ENCODE measurements at places on chromosomes 1 and 21.
A peak's percentile ranks its signal among the peaks of the same experiment; 100 is the strongest.

DNA sequence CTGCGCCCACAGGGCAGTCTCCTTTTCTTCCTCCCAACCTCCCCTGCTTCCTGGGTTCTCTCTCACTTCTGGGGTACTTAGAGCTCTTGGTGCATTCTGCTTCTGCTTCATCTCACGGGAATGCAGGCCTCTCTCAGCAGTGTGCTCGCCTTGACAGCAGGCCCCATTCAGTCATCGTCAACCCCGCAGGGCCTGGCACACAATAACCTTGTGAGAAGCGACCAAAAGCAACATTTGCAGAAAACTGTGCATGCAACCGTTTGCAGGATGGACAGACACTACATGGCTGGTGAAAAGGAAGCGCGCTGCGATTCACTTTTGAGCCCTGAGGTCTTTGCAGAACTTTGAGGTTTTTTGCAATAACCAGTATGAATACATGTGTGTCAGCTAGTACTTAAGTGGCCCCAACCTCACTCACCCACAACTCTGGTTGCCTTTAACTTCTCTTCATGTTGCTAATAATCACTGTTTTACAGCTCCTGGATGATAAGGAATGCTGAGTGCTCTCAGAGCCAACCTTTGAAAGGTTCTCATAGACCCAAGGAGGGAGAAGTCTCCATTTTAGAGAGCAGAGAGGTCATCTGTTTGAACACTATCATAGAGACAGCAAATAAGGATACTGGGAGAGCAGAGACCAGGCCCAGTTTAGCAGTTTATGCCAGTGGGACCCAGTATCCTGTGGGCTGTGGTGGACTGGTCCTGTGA, 2.5 kb upstream of the CD160 start:
- no peak for DNase-seq

DNA sequence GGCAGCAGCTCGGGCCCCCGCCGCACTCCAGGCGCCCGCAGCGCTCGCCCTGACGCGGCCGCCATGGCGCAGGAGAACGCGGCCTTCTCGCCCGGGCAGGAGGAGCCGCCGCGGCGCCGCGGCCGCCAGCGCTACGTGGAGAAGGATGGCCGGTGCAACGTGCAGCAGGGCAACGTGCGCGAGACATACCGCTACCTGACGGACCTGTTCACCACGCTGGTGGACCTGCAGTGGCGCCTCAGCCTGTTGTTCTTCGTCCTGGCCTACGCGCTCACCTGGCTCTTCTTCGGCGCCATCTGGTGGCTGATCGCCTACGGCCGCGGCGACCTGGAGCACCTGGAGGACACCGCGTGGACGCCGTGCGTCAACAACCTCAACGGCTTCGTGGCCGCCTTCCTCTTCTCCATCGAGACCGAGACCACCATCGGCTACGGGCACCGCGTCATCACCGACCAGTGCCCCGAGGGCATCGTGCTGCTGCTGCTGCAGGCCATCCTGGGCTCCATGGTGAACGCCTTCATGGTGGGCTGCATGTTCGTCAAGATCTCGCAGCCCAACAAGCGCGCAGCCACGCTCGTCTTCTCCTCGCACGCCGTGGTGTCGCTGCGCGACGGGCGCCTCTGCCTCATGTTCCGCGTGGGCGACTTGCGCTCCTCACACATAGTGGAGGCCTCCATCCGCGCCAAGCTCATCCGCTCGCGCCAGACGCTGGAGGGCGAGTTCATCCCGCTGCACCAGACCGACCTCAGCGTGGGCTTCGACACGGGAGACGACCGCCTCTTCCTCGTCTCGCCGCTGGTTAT, 2.8 kb downstream of the KCNJ9 start:
- peak; percentile 56 for DNase-seq

DNA sequence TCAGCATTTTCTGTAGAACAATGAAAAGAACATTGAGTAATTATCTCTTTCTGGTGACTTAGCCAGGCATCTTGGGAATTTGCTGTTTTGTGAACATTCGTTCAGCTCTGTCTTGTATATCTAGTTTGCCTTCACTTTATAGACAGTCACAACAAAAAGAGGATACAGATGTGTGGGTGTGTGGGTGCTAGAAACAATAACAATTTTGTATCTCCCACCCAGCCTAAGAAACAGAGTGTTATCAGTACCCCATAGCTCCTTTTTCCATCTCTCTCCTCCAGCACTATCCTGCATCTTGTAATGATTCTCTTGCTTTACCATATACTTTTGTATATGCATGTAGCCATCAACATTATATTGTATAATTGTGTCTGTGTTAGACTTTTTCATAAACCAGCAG, 33.0 kb downstream of the AK4 start:
- DNase-seq, result no peak

DNA sequence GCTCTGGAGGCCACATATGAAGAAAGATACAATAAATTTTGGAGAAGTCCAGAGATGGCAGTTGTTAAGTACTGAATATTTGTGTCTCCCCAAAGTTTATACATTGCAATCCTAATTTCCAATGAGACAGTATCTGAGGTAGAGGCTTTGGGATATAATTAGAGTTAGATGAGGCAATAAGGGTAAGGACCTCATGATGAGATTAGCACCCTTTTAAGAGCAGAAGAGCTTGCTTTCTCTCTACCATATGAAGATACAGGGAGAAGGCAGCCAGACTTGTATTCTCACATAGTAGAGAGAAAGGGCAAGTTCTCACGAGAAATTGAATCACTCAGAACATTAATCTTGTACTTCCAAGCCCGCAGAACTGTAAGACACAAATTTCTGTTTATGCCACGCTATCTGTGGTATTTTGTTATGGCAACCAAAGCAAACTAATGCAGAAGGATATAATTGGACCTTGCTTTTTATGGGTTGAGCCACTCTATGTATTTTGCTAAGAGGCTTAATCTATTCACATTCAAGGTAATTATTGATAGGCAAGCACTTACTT, 430.1 kb downstream of the KCNT2 start:
- DNase-seq, result no peak

DNA sequence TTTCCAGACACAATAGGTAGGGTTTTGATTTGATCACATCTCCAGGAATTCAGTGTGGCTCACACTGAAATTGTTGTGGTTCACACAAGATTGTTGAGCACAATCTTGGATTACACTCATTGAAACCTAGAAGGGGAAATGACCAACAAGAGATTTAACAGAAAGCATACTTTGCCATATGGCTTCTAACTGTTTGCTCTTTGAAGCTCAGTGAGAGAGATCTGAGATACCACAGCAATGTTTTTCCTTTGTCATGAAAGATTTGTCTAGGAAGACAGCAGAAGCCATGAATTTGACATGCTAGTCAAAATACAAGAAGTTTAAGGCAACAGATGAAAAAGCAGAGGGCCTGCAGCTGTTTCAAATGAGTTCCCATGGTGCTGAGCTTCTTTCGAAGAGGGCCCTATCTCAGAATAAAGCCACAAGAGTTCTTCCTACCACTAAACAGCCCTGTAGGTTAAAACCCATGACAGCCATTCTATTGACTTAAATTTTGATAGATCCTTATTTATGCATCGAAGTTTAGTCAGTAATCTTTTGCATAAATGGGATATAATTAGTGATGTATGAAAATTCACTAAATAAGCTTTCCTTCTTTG, 650.4 kb downstream of the LTN1 start:
- no peak for DNase-seq

GRCh38 chr1:234561319-234561718, 48.7 kb downstream of the IRF2BP2 start:
- no peak for DNase-seq

- DNase-seq, result no peak
Observed at GRCh38 chr21:37758982-37759381, 157.3 kb downstream of the KCNJ6 start.

DNA sequence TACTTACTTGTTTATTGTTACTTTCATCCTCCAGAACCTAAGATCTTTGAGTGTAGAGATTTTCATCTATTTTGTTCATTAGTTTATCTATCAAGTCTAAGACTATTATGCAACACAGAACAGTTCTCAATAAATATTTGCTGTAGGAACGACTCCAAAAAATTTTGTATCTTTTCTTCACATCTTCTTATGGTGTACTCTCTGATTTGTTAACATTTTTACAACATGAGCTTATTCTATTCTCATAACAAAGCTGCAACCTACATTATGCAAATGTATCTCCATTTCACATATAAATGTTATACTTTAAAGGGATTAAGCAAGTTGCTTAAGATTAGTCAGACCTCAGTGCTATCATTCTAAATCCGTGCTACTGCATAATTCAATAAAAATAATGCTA, 514.2 kb upstream of the ZP4 start:
- DNase-seq, result no peak

- peak; percentile 21 for DNase-seq
Observed at GRCh38 chr1:202135221-202135721, 9.3 kb downstream of the ARL8A start.

DNA sequence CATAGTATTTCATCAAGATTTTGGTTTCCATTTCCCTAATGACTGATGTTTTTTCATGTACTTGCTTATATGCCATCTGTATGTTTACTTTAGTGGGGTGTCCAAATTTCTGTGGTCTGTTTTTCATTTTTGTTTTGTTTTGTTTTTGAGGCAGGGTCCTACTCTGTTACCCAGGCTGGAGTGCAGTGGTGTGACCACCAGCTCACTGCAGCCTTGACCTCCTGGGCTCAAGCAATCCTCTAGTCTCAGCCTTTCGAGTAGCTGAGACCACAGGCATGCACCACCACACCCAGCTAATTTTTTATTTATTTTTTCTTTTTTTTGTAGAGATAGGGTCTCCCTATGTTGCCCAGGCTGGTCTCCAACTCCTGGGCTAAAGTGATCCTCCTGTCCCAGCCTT, 378.0 kb upstream of the VAMP3 start:
- DNase-seq, result no peak

DNA sequence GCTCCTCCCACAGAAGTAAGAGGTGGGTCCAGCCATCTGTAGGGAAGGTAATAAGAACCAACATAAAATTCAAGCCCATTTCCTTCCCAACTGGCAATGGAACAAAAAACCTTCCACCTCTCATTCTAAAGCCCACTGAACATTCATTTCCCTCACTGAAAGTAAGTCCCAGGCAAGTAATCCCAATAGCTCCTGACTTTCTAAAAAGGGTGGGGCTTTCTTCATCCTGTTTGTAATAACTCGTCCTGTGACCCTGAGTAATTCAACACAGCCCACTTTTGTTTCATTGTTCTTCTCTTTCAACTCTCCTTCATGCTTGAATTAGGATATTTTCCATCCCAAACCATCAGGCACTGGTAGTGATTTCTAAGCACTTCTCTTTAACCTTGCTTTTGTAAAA, 74.9 kb downstream of the DAB1 start:
- no peak for DNase-seq

- DNase-seq, result no peak
Observed at GRCh38 chr1:152442301-152442700, 28.2 kb upstream of the CRNN start.

DNA sequence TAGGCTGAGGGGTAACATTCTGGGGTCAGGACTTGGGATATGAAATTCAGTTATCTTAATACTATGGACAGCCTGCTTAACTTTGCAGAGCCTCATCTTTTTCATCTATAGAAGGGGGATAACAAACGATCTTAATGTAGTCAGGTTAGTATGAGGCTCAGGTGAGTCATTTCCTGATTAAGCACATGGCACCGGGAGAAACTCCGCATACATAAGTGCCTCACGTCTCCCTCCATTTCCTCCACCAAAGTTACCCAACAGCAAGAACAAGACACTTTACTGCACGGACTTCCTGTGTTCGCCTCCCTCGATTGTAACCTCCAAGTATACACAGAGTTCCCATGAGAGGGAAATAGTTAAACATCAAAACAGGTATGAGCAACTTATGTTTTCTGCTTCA, 112.7 kb upstream of the COA6 start:
- DNase-seq, result no peak

GRCh38 chr21:37383086-37383485, 16.5 kb downstream of the DYRK1A start:
- no peak for DNase-seq

GRCh38 chr1:41953291-41953690, 34.6 kb upstream of the HIVEP3 start:
- no peak for DNase-seq

- DNase-seq, result no peak
Observed at GRCh38 chr1:18646786-18647410, 16.3 kb downstream of the PAX7 start.

DNA sequence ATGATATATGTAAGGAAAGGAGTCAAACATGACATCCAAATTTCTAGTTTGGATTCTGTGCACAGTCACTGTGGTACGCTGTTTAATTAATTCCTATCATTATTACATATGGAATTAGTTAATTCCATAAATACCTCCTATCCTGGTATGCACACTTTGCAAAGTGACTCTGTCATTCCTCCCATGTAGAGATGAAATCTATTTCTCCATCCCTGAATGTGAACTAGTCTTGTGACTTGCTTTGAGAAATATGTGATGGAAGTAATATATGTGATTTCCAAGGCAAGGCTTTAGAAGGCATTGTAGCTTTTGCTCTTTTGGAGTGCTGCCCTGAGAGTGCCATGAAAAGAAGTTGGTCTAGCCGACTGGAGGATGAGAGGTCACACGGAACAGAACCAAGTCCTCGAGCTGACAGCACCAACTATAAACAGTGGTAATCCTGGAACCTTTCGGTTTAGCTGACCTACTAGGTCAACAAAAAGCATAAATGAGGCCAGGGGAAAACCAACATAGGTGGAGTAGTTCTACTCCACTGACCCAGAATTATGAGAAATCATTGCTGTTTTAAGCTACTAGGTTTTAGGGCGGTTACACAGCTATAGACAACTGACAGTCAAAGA, 1.5 kb downstream of the SELENOF start:
- no peak for DNase-seq

DNA sequence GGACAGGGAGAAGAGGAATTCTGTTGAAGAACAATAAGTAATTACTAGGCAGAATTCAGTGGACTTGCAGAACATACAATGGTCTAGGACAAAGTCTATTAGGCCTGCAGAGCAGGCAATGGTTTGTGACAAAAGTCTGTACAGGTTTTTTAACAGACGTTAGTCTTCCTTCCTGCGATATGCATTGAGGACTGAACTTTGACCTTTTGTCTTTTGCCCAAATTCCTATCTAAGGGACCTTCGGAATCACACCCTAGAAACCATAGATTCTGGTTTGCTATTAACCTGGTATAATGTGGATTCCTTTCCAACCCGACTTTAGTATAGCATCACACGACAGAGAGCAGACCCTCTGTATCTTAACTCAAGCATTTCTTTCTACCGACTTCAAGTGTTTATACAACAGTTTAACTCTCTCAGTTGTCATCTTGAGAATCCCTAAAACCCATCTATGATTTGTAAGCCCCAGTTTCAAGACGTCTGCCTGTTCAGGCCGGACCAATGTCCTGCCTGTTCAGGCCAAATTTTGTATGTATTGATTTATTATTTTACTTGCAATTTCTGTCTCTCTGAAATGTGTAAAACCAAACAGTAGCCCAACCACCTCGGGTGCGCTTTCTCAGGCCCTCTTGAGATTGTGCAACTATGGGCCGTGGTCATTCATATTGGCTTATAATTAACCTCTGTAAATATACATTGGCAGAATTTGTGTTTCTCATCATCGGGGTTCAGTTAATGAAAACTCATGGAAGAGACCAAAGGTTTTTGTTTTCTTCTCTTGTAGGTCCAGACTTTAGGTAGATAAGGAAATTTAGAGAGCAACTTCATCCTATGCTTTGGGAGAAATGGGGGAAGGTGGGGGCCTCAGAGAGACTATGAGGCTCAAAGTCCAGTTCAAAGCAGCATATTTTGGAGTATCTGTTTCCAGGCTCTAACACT, 76.9 kb upstream of the TNFSF18 start:
- no peak for DNase-seq

Measured in activated T-helper 1 cell treated with Interleukin-2 at 50 U/mL for 16 hours (primary cell).